Testis (tissue), 5 donors: ENCODE measurements at places on chromosomes 2 and 18. TPM values are rescaled to one million over a fixed set of nuclear protein-coding genes. Genes with fewer than 3 reads are reported as not detected.

STK36 gene
- 186 TPM for total RNA-seq

VAMP5 gene
- 4.9 TPM for total RNA-seq

TMEM200C gene
- total RNA-seq, result 3.3 TPM

- no peak for DNase-seq
Observed at GRCh38 chr18:2263303-2263890, 307.9 kb downstream of the METTL4 start.

DNA sequence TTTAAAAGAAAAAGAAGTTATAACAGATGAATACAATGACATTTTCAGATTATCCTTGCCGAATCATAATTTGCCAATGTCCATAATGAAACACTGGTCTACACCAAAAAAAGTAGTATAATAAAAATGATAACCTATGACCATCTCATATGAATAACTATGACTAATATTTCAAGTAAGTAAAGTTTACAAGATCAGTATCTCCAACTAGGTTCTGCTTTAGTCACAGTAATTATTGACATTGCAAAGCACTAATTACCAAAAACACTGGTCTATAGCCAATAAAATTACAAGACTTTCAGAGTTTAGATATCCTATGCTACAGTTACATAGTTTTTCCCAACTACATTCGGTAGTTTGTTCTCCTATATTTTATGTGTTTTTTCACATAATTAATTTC is 136.7 kb downstream of the MEMO1 start:
- no peak for DNase-seq

DNA sequence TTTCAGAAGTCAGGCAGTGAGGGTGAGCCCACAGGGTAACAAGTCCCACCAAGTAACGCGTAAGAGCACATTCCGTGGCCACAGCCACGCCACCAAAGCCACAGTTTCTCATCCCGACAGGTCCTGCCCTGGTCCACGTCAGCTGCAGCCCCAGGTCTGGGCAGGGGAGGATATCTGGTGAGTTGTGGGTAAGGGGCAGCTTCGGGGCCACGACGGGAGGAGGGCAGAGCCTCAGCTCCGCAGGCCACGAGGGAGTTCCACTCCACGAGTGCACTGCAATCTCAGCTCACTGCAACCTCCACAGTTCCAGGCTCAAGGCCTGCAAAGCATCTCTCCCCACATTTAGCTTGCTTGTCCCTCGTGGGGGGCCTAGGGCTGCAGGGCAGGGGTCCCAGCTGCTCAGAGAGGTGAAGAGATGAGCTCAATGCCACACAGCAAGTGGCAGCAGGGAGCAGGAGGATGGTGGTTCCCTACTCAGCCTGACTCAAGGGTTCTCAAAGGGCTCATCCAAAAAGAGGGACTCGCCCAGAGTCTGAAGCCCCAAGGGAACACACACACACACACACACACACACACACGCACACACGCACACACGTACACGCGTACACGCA is 12.5 kb downstream of the SNORC start:
- DNase-seq, result no peak
